ENCODE measurements at places on chromosomes 3 and 15. TPM values are rescaled to one million over a fixed set of nuclear protein-coding genes. Genes with fewer than 3 reads are reported as not detected.

DNA sequence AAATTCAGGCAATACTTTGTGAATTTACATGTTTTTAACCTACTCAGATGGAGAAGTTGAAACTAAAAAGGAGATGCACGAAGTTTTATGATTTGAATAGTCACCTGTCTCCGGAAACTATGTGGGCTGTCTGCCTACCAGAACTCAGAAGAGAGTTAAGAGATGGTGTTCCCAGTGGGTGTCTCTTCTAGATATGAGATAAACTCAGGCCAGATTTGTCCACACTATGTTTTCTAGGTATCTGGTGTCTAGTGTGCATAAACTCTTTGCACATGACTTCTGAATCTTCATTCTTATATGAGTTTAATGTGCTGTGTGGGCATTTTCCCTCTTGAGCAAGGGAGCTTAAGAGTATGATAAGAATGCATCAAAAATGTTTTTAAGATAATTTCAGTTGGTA lies 222.8 kb downstream of the FOXP1 start:
- DNase-seq = no peak

GRCh38 chr3:4546346-4547178 lies 53.4 kb downstream of the ITPR1 start:
- DNase-seq = no peak

GRCh38 chr3:86176445-86176784 lies 814.5 kb downstream of the VGLL3 start:
- no peak for DNase-seq

The ARL14 gene
- not detected for total RNA-seq

DNA sequence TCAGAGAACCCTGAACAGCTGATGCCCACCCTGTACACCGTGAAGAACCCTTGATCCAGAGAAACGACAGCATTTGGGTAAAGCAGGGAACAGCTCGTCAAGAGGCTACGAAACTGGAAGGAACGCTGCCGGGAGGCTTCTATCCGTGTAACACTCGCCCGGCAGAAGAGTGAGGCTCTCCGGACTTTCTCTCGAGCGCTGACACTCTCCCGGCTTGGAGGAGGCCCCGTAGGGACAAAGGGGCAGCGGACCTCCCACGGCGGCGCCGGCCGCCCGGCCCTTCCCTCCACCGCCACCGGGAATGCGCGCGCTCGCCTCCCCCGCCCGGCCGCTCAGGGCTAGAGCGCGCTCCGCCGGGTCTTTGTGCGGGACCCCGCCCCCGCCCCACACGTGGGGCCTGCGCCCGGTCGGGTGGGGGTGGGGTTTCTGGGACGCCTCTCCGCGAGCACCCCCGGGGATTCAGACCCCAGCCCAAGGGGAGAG lies 1.7 kb downstream of the HYAL2 start:
- peak; percentile 76 for DNase-seq

The LINGO1 gene
- 36.8 TPM for total RNA-seq

- no peak for DNase-seq
These were observed 227.7 kb downstream of the TLE3 start for GRCh38 chr15:69869881-69870505.

GRCh38 chr15:79953951-79954444 lies 17.0 kb downstream of the BCL2A1 start:
- no peak for DNase-seq

The PLA2G4E gene
- not detected for total RNA-seq

GRCh38 chr3:15800780-15801179 lies 3.0 kb upstream of the ANKRD28 start:
- no peak for DNase-seq

GRCh38 chr3:8341821-8342247 lies 159.8 kb upstream of the LMCD1 start:
- DNase-seq = no peak

DNA sequence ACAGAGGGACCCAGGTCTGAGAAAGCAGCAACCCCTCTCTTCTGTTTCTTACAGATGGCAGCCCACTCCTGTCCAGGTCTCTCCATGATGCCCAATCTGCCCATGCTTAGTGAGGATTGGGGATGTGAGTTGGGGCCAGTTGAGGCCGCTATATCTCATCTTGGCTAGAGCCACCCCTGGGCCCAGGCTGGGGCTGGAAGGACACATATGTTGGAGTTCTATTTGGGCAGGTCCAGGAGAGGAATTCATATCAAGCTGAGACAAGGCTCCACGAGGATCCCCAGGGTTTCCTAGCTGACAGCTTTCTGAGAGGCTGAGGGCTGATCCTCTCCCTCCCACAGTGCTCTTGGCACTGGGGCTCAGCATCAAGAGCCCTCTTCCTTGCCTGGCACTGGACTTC lies 11.4 kb downstream of the TGM5 start:
- DNase-seq = no peak

DNA sequence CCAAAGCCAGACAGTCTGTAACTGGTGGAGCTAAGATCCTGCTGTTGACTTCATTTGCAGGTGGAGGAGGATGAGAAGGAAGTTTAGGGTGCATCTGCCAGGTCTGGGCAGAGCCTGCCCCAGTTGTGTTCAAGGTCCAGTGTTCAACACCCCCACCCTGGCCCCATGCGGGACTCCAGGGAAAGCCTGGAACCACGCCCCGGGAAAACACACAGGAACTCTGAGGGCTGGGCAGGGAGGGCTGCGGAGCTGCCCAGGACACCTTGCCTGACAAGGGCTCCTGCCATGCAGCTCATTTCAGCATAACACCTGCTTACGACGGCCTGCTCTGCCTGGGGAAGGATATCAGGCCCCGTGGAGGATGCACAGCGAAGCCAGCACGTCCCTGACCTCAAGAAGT lies 286.3 kb downstream of the XXYLT1 start:
- DNase-seq = no peak

- no peak for DNase-seq
These were observed 26.4 kb upstream of the MYZAP start for GRCh38 chr15:57565311-57565710.

The UTS2B gene
- total RNA-seq = 0.96 TPM

GRCh38 chr3:108388136-108389132 lies 92.1 kb downstream of the HHLA2 start:
- no peak for DNase-seq

- DNase-seq = no peak
These were observed 135.3 kb upstream of the ABHD17C start for GRCh38 chr15:80559761-80560160.

The EFCC1 gene
- total RNA-seq = 10.7 TPM

The GCSAM gene
- not detected for total RNA-seq

DNA sequence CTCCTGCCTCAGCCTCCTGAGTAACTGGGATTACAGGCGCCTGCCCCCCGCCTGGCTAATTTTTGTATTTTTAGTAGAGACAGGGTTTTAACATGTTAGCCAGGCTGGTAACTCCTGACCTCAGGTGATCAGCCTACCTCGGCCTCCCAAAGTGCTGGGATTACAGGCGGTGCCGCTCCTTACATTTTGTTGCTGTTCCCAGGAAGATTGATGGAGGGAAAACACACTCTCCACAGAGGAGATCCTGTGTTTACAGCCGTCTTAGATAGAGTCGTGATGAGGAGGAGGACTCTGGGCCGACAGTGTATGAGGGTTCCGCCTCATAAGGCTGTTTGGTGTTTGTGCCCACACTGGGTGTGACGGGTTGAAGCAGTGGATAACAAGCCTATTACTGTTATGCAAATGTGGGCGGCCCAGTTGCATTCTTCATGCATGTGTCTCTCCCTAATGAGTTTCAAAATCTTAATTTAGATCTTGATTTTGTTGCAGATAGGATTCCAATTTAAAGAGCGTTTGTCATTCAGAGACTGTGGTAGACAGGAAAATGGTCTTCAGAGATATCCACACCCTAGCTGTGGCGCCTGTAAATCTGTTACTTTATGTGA lies 60.0 kb downstream of the APBA2 start:
- no peak for DNase-seq

GRCh38 chr3:42228796-42229195 lies 37.2 kb downstream of the CCK start:
- DNase-seq = no peak

- DNase-seq = no peak
These were observed 93.8 kb downstream of the FHIT start for GRCh38 chr3:61157414-61157813.

DNA sequence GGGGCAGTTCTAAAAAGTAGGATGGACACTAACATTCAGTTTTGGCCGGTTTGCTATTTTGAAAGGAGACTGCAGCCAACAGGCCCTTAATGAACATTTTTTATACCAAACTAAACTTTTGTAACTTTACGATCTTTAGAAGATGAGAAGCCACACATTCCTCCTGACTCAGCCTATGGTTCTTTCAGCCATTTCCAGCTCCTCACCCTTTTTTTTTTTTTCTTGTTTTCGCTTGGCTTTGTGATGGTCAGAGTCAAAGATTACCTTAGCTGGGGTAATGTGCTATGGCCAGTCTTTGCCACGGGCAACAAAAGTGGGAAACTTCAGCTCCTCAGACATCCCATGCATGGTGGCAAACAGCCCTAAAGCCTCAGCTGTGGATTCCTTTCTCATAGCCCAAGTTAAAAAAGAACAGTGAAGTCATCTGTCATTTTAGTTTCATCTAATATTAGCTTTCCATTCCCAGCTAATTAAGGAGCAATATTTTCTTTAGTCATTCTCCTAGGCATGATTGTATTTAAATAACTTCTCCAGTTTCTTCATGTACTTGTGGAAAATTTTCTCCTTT lies 368.7 kb downstream of the MFSD1 start:
- no peak for DNase-seq

- no peak for DNase-seq
These were observed 18.5 kb upstream of the CMTM8 start for GRCh38 chr3:32220006-32220405.

DNA sequence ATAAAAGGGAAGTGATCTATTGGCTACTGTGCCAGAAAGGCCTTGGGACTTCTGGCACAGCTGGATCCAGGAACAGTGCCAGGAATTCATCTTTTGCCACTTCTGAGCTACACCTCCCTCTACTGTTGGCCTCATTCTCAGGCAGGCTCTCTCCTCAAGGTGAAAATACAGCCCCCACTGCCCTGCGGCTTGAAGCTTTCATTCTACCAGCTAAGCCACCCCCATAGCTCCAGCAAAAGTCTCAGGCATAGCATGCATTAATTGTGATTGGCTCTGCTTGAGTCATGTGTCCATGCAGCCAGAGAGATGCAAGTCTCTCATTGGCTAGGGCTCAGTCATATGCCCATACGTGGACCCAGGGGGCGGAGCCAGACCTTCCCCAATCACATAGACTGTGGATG lies 142.4 kb downstream of the TPRA1 start:
- DNase-seq = no peak

- no peak for DNase-seq
These were observed 417.1 kb downstream of the TAFA4 start for GRCh38 chr3:68515237-68515636.

DNA sequence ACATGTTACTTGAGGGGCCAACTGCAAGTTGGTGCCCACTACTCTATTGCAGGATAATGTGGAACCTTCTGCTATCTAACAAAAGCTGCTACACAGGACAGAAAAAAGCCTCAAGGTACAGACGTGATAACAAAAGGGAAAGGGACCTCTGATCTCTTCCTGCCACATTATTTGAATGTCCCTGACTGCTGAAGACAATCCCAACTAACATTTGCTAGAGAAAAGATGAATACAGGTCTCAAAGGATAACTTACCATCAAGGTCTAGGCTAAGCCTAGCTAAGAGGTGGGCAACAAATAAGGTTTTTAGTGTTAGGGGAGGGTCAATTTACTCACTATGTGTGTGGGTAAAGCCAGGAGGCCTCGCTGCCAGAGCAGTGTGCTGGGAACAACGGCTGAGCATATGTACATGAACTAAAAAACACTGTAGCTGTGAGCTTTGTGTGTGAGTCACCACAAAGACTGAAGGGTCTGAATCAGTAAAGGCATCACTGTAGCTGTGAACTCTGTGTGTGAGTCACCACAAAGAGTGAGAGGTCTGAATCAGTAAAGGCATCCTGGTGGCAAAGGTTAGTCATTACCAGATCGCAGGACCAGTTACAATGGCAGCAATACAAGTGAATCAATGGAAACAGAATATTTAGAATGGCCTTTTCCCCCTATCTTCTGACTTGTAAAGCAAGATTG lies 111.7 kb downstream of the LMLN start:
- peak; percentile 10 for DNase-seq

The EFHB gene
- 1.2 TPM for total RNA-seq

The ACKR4 gene
- total RNA-seq = not detected

DNA sequence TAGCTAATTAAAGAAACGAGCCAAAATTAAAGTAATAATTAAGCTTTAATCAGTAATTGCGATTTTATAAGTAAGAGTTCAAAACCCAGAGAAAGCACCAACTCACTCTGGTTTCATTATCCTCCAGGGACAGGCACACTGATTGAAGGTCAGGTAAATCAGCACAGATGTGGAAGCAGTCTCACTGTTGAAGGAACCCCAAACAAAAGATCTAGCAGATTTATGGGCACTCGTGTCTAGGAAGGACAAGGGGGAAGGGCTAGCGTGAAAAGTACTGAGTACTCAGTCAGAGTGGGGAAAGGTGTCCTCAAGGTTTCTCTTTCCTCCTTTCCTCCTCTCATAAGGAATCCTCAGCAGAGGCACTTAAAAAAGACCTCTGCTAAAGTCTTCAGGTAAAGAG lies 320.1 kb downstream of the PYDC2 start:
- DNase-seq = no peak

GRCh38 chr3:48428572-48429316 lies 1.1 kb downstream of the PLXNB1 start:
- DNase-seq = peak; percentile 53

The DUOXA2 gene
- not detected for total RNA-seq

DNA sequence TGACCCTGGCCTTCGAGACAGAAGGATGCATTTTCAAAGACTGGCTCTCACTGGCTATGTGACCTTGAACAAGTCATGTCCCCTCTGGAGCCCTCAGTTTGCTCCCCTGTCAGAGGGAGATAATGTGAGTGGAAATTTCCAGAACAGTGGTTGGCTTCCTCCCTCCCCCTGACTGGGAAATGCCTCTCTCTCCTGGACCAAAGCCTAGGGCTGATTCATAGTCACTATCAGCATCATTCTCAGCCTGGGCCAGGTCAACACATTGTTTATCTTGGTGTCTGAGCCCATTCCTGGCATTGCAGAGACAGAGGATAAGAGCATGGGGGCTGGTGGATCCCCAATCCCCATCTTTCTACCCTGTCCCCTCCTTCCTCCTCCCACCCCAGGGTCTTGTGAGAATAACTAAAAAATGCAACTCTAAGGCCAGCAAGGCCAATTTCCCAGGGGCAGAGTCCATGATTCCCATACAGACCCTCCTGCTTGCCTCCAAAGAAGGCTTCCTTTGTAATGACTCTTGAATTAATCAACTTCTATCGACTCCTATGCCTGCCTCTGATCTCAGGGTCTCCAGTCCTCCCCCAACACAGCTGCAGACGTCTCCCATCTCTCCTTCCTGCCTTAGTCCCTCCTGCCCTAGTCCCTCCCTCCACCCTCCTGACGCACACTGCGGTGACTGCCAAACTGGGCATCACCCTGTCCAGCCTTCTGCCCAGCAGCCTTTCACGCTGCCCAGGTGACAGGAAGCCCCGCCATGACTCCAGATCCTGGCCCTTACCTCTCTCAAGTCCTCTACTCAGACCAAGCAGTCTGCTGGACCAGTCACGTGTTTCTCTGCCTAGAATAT lies 35.4 kb upstream of the CORO2B start:
- no peak for DNase-seq
